ENCODE measurements at places on chromosomes 13 and 19.

GRCh38 chr13:67146523-67147130, 83.5 kb downstream of the PCDH9 start:
- no peak for DNase-seq

GRCh38 chr13:106657104-106657503, 89.2 kb upstream of the ARGLU1 start:
- no peak for DNase-seq

DNA sequence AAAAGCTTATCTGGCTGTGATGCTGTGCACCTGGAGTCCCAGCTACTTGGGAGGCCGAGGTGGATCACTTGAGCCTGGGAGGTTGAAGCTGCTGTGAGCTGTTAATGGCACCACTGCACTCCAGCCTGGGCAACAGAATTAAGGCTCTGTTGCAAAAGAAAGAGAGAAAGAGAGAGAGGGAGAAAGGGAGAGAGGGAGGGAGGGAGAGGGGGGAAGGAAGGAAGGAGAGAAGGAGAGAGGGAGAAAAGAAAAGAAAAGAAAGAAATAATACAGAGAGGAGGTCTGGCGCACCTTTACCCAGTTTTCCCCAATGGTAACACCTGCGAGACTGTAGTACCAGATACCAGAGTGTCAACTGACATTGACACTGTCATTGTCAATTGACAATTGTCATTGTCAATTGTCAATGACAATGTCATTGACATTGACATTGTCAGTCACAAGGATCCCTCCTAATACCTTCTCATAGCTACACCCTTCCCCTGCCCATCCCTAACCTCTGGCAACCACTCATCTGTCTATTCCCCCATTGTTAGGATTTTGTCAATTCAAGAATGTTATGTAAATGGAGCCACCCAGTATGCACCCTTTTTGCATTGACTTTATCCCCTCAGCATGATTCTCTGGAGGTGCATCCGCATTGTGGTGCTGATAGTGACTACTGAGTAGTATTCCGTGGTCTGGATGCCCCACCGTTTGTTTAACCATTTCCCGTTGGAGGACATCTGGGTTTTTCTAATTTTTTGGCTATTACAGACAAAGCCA, 21.3 kb downstream of the PAK4 start:
- no peak for DNase-seq

GRCh38 chr19:14459703-14460102, 15.5 kb downstream of the PTGER1 start:
- no peak for DNase-seq

DNA sequence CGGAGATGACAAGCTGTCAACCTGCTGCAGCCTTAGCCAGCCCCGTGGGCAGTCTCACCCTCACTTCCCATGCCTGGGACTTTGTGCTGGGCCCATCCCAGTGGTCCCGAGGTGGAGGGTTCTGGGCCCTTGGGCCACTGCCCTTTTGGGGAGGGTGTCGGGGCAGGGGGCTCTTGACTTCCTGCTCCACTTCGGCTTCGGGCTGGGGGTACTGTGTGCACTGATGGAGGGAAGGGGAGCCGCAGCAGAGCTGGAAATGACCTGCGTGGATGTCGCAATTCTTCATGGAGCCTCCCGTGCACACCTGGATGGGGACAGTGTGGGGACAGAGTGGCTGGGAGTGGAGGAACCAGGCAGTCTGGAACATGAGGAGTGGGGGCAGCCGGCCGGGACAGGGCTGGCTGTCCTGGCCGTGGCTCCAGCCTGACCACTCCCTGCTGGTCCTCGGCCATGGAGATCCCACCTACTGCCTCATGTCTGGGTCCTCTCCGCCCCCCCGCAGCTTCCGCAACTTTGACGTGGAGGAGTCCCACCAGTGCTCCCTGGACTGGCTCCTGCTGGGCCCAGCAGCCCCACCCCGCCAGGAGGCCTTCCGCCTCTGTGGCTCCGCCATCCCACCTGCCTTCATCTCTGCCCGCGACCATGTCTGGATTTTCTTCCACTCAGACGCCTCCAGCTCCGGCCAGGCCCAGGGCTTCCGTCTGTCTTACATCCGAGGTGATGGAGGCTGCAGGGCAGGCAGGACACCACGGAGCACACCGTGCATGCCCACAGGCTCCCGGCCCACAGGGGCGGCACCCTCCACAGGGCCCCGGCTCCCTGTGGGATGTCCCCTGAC, 10.2 kb downstream of the LRP3 start:
- no peak for DNase-seq

- DNase-seq, result no peak
Measured at GRCh38 chr13:75725736-75726135, 89.6 kb downstream of the LMO7 start.

GRCh38 chr19:57599377-57599760, 316 bp upstream of the ZNF530 start:
- no peak for DNase-seq

DNA sequence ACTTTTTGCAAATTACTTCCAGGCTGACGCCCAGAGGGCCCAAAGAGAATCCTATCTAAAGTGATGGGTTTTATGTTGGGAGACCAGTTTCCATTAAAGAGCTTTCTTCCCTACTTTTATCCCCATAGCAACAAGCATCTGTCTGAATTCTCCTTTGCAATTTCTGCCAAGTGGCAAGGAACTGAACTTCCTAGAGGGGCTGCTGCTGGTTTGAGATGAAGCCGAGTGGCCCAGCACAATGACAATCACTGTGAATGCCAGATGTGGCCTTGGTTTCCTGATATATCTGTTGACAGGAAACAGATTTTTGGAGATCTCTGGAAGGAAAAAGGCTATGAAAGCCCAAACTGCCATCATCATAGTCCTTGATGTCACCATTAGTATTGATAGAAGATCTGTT, 198.6 kb downstream of the OXGR1 start:
- no peak for DNase-seq

GRCh38 chr13:95254339-95254738, 46.9 kb downstream of the ABCC4 start:
- no peak for DNase-seq

DNA sequence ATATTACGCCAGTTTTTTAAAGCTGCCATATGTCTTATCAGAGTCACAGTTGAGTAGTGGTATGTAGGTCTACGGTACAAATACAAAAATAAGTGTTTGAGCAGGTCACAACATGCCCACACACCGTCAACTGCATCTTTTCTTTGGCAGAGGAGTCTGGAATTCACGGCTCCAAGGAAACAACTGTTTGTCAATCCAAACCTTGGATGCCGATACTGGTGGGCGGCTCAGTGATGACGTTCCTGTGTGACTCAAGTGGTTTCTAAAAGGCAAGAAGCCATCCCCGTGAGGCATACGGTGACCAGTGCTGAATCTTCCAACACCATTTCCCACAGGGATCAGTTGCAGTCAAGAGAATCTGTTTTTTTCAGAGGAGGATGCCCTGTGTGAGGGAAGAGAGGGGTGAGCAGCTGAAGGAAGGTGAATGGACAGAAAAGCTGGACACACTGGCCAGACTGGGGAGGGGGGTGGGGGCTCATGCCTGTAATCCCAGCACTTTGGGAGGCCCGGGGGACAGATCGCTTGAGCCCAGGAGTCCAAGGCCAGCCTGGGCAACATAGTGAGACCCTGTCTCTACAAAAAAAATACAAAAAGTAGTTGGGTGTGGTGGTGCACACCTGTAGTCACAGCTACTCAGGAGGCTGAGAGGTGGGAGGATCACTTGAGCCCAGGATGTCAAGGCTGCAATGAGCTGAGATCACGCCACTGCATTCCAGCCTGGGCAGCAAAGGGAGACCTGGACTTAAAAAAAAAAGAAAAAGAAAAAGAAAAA, 22.8 kb upstream of the CEBPG start:
- DNase-seq, result no peak

DNA sequence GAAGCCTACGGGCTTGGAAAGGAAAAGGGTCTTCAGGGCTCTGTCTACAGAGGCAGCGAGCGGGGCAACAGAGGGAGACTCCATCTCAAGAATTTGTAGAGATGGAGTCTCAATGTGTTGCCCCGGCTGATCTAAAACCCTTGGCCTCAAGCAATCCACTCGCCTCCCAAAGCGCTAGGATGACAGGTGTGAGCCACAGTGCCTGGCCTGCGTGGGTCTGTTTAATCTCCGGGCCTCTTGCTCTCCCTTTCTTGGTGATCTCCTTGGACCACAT, 8.1 kb downstream of the RPS9 start:
- peak; percentile 37 for DNase-seq

DNA sequence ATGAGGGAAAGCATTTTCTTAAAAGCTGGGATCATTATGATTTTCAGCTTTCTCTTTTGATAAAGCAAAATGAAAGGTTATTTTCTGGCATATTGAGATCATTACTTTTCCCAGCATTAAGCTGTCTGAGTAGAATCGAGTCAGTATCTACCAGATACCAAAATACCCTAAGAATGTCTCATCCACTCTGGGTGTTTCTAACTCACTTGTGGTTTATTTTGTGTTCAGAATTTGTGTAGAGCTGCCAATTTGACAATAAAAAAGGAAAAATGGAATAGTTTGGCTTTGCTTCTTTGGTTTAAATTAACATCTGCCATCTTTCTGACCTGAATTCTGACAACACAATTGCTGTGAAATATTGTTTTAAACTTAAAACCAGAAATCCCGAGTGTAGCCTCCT, 438.7 kb upstream of the ARGLU1 start:
- DNase-seq, result no peak

GRCh38 chr13:35646056-35646774, 169.7 kb upstream of the MAB21L1 start:
- no peak for DNase-seq

DNA sequence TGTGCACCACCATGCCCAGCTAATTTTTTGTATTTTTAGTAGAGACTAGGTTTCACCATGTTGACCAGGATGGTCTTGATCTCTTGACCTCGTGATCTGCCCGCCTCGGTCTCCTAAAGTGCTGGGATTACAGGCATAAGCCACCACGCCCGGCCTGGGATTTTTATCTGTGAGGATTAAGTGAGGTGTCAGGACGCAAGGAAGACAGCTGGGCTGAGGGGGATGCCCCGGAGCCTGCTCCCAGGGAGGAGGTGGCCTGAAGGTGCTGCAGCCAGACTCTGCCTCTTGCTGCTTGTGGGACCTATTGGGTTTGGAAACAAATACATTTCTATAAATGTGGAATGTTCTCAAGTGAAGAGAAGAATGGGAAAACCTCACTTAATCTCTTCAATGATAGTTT, 131.6 kb downstream of the OLFM4 start:
- DNase-seq, result no peak

GRCh38 chr13:93984876-93985275, 494.6 kb downstream of the DCT start:
- DNase-seq, result no peak

DNA sequence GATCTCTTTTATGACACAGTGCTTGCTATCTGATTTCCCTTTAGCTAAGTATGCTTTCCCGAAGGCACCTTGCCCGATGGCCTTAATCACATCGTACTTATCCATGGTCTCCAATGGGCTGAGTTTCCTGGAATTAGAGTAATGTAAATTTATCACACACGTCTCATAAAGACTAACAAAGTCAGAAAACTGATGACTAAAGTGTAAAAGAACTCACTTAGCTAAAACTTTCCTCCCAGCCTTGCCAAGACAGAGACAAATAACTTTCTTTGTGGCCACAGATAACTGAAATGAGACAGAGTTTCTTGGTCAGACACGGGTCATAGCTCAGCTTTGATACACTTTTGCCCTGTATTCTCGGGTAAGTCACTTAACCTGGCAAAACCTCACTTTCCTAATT, 1.5 kb downstream of the NEK5 start:
- no peak for DNase-seq

Data from stimulated activated CD4-positive, alpha-beta T cell treated with anti-CD3 and anti-CD28 coated beads, Interleukin-4, amount 100 ng/mL, for 24 hours (primary cell).